ENCODE measurements at places on chromosomes 11 and 22. TPM values are rescaled to one million over a fixed set of nuclear protein-coding genes. Genes with fewer than 3 reads are reported as not detected.

DNA sequence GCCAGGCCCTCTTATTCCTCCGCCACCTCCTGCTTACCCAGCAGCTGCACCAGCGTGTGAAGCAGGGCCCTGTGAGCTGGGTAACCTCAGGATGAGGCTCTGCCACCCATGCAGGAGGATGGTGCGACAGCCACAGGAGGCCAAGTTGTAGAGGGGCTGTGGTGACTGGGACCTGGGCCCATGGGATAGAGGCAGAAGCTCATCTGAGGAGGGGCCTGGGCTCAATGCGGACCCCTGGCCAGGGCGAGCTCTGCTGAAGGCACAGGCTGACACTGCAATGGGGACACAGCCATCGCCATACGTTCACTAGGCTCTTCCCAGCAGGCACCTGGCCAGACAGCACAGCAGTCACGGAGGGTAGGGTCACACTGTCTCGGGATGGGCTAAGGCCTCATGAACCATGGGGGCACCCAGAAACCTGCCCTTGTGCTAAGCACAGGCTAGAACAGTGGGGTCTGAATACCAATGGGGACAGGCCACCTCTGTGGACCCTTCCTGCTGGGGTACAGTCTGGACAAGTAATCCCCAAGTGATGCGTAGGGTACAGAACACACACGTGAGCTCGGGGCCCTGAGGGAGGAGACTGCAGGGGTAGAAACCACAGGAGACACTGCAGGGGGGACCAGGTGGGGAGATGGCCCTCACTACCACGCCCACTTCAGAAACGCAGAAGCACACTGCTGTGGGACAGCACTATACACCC is 35.3 kb downstream of the GNB1L start:
- no peak for DNase-seq

- no peak for DNase-seq
These were observed 804.3 kb downstream of the OPCML start for GRCh38 chr11:132728026-132728425.

- no peak for DNase-seq
These were observed 349.5 kb downstream of the TBC1D22A start for GRCh38 chr22:47111626-47112581.

DNA sequence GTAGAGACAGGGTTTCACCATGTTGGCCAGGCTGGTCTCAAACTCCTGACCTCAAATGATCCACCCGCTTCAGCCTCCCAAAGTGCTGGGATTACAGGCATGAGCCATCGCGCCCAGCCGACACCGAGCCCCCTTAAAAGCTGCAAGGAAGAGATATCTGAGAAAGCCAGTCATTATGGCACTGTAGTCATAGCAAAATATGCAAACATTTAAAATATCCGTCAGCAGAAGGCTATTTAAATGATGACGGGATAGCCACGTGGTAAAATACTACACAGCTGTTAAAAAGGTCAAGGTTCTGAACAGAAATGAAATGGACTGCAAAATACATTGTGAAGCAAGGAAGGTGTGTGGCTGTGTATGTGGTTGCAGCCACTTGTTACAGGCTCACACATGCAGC is 6.4 kb upstream of the CCDC88B start:
- no peak for DNase-seq

DNA sequence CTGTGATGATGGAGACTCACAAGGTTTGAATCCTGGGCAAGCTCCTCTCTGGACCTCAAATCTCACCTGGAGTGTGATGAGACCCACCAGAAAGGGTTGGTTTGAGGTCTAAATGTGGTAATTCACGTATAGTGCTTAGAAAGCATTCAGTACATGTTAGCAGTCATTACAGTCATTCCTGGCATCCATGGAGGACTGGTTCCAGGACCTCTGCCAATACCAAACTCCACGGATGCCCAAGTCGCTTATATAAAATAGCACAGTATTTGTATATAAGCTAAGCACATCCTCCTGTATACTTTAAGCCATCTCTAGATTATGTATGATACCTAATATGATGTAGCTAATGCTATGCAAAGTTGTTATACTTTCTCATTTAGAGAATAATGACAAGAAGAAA is 67.6 kb upstream of the CYP2D6 start:
- no peak for DNase-seq

GRCh38 chr11:13090228-13090708 is 81.2 kb downstream of the RASSF10 start:
- DNase-seq = no peak

GRCh38 chr11:20310137-20310536 is 53.4 kb upstream of the HTATIP2 start:
- no peak for DNase-seq

GRCh38 chr11:39780131-39780530 is 1679.3 kb downstream of the LRRC4C start:
- no peak for DNase-seq

DNA sequence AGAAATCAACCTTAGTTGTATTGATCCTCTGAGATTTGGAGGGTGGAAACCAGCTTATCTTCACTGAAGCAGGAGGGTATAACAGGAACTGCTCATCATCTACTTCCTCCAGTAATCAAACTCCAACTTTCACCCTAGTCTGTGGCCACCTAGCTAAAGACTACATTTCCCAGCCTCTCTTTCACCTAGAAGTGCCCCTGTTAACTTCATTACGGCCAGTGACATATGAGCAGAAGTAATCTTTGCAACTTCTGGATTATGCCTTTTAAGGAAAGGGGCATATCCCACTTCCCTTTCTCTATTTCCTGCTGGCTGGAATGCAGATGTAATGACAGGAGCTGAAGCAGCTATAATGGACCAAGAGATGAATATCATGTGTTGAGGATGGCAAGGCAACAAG is 7.6 kb upstream of the VPS37C start:
- no peak for DNase-seq

SERPING1 gene
- total RNA-seq = 1.2 TPM

C1QTNF5 gene
- total RNA-seq = not detected

DDIAS gene
- total RNA-seq = 12.2 TPM

TESMIN gene
- 0.76 TPM for total RNA-seq

MRPL23 gene
- total RNA-seq = 398 TPM
